ENCODE measurements at places on chromosomes 5 and 9.

GRCh38 chr5:67371924-67372323 lies 175.3 kb upstream of the CD180 start:
- DNase-seq, result no peak

- no peak for DNase-seq
Measured at GRCh38 chr9:13478639-13479038, 199.1 kb upstream of the MPDZ start.

DNA sequence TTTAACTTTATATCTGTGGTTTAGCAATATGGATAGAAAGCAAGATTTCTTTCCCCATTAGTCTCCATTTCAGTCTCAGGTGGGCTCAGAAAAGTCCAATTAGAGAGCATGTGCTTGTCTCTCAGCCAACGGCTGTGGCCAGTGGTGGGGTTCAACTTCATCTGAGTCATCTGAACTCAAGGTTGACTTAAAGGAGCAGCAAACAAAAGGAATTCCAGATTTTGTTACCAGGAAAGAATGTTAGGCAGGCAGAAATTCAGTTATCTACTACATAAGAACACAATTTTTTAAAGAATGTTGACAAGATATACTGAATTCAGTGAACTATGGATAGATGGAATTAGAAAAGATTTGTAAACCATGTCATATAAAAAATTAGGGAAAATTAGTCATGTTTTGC lies 784.1 kb downstream of the MAT2B start:
- DNase-seq, result no peak

GRCh38 chr5:82561797-82562196 lies 283.6 kb upstream of the RPS23 start:
- no peak for DNase-seq

DNA sequence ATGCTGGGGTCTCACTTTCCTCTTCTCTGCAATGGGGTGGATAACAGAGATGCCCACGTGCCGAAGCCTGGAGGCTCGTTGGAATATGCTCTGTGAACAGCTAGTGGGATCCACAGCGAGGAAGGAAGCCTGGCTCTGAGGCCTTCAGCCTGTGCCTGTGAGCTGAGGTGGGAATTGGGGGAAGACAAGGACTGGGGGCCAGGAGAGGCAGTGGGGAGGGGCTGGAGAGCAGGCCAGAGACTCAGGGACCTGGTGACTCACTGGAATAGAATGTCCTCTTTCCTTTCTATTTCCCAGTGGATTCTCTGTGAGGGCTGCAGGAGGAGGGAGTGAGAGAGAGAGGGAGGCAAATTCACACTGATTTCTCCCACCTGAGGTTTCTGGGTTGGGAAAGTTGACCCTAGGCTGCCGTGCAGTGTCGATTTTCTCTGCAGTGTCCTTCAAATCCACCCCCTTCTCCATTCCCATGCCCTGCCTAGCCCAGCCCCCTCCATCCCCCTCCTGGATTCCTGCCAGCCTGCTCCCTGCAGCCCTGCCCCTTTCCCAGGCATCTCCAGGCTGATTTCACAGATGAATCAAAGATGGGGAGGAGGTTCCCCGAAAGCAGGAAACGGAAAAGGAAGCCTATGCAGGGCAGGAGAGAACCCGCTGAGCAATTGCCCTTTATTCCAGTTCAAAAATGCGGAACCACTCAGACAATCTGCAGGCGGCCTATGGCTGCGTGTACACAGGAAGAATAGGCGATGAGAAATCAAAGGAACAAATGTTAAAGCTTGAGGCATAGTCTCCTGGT lies 1.4 kb upstream of the SPAAR start:
- peak; percentile 85 for DNase-seq

GRCh38 chr9:80841888-80842287 lies 847.5 kb downstream of the TLE1 start:
- DNase-seq, result no peak

Data from KBM-7 (cell line).